ENCODE measurements at places on chromosomes 2 and 18.

DNA sequence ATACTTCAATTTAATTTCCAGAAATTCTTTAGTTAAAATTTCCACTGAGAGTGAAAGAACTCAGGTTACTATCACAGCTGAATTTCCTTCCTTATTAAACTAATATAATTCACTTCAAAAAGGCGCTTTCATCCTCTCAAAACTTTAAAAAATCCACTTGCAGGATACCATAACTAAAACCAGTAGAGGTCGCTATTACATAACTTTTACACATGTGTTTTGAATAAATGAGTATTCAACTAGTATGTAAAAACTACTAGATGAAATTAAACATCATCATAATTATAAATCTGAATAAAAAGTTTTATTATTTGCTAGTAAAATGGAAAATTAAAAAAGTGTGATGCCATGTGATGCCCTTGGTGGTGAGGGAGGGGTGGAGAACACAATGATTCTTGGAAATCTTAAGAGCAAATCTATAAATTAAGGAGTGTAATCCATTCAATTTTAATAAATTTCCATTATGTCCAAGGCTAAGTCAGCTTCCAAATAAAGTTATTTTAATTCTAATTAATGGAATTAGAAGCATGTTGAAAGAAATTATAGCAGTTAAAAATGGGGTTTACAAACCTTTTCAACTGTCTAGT, 61.4 kb downstream of the SOS1 start:
- DNase-seq: no peak

- DNase-seq: no peak
Observed at GRCh38 chr2:64781711-64782390, 128.1 kb upstream of the SERTAD2 start.

DNA sequence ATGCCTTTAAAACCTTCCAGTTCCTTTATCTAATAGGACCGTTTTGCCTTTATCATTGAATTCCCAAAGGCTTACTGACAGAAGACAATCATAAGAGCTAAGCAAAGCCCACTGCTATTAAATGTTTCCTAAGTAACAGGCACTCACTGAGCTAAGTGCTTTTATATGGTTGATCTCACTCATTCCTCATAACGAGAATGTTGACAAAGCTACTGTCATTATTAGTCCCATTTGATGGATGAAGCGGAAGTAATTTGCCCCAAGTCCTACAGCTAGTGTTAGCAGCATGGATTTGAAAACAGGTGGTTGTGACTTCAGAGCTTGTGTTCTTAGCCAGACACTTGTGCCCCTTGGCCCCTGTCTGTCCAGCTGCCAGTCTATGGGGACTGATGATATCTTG, 134.8 kb upstream of the SERPINE2 start:
- DNase-seq: no peak

DNA sequence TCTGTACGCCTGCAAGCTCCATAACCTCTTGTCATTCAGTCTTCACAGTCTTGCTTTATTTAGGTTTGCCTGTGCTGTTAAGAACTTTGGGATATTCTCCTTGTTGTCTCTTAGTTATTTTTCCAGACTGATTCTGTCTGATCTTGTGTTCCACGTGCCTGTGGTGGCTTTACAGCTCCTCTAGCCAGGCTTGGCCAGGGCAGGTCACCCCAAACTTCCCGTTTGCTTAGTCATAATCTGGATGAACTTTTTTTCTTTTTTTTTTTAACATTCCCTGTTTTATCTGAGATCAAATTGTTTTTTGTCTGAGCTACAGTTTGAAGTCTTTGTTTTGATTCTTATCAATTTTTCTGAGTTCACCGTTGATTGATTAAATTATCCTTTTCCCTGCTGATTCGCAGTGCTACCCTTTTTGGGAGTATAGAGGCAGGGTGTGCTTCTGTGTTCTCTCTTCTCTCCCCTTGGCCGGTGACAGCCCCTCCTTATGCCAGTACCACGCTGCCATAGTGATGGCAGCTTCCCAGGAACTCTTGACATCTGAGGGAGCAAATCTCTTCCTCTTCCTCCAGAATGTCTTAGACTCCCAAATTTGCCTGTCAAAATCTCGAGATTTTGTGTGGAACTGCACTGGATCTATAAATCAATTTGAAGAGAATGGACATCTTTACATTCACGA, 2.5 kb downstream of the SP100 start:
- no peak for DNase-seq

DNA sequence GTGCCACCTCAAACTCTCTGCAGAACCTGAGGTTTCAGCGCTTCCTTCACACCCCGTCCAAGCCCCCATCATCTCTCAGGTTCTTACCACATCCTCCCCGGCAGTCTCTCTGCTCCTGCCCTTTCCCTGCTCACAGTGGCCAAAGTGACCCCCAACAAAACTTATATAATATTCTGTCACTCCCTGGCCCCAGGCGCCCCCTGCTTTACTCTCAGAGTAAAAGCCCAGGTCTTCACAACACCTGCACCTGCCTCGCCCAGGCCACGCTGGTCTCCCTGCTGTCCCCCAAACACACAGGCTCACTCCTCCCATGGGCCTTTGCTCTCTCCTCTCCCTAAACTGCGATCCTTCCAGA, 6.4 kb downstream of the ITGB1BP1 start:
- DNase-seq: no peak

DNA sequence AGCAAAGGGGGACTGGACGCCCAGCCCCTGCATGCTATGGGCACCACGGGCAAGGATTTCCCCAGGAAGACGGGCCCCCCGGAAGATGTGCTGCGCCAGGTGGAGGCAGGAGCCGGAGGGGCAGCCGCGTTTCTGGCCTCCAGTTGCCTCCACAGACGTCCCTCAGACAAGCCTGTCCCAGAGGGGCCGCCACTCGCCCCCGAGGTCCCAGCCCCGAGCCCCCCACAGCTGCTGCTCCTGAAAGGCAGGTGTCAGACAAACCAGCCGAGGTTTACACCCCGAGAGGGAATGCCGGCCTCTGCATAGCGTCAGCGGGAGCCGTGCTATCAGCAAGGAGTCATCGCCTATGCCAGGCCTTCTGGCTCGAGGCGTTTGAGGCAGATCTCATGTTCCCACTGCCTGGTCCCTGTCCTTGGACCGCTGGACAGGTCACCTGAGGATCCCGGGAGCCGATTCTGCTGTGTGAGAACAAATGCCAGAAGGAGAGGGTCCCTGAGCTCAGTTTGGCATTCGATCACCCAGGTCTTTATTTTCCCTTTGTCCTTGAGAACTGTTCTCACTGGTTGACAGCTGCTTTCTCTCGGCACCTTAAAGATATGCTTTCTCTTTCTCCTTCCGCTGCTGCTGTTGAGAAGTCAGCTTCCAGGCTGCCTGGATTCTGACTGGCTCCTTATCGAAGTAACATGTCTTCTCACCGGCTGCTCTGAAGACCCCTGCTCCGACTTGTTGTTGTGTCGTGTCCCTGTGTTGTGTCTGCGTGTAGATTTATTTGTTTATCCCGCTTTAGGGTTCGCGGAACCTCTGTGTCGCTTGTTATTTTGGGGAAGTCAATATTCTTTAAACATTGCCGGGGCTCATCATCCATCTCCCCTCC, 20.6 kb downstream of the CROCC2 start:
- DNase-seq: no peak

DNA sequence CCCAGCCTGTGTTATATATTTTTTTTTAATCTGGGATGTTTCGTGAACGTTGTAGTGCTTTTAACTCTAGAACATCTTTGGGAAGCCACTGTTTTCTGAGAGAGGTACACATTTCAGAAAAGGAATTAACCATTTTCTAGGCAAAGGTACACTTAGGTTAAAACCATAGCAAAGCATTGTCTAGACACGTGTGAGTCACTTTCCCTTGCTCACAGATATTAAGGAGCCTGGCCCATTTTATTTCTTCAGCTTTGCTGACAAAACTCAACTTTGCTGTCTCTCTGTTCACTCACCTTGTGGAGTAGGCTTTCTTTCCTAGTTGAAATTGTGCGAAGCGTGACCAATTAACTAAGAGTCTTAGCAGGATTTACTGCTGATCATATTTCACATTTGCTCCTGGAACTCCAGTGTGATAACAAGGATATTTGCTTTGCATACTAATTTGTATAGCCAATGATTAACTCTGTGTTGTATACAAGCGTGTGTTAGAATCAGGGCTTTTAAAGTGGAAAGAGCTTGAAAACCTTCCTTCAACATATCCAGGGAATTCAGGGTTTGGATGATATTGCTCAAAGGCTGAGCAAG, 215.0 kb upstream of the AGAP1 start:
- DNase-seq: no peak

DNA sequence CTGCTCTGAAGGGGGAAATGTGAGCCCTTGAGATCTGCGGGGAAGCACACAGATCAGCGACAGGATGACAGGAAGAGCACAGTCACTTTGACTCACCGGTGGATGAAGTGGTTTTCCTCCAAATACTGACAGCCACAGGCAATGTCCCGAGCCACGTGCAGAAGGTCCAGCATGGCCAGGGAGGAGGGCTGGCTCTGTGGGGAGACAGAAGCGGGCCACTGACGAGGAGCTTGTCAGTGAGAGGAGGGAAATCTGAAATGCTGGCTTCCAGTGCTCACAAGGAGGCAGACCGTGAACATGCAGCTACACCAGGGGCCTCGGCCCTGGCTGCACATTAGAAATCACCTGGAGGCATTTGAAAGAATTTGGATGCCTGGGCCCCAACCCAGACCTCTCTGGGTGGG, 98.7 kb downstream of the CLIP4 start:
- DNase-seq: no peak

DNA sequence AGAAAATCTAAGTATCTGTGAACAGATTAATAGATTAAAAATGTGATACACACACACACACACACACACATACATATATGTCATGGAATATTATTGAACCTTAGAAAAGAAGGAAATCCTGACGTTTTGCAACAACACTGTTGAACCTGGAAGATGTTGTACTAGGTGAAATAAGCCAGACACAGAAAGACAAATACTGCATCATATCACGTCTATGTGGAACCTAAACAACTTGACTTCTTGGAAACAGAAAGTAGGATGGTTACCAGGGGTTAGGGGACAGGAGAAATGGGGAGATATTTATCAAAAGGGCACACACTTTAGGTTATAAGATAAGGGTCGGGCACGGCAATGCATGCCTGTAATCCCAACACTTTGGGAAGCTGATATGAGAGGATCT, 698.4 kb upstream of the ID2 start:
- DNase-seq: no peak

DNA sequence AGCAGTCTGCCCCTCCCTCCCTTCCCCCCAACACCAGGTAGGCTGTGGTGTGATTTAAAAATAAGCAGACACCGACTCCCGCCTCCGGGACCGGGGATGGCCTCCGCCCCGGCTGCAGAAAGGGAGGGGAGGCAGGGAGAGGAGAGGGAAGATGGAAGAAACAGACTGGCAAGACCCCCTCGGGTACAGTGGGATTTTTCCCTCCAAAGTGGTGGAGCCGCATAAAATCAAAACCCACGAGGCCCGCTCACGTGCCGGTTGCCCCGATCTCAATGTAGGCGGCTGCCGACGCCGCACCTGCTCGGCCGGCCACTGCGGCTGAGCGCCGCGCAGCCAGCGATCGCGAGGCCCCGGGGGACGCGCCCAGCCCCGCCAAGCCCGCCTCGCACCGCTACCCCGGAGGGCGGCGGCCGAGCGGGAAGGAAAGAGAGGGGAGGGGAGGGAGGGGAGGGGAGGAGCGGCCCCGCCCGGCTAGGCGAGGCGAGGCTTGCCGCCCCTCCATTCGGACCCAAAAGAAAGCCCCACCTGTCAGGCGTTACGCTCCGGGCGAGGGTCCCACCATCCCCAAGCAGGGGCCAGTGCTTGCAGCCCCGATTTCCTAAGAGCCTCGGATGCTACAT, 811 bp downstream of the ADD2 start:
- peak; percentile 41 for DNase-seq

- no peak for DNase-seq
Observed at GRCh38 chr2:145777297-145777696, 1257.4 kb upstream of the ZEB2 start.

GRCh38 chr2:201432621-201433393, 18.5 kb downstream of the TRAK2 start:
- DNase-seq: no peak

DNA sequence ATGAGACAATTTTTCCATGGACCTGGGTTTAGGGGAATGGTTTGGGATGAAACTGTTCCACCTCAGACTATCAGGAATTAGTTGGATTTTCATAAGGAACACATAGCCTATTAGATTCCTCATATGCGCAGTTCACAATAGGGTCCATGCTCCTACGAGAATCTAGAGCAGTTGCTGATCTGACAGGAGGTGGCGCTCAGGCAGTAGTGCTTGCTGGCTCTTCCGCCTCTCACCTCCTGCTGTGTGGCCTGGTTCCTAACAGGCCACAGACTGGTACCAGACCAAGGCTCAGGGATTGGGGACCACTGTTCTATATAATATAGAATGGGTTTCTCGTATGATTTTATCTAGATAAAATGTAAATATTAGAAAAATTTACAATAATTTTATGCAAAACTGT, 338.7 kb downstream of the CPS1 start:
- no peak for DNase-seq

DNA sequence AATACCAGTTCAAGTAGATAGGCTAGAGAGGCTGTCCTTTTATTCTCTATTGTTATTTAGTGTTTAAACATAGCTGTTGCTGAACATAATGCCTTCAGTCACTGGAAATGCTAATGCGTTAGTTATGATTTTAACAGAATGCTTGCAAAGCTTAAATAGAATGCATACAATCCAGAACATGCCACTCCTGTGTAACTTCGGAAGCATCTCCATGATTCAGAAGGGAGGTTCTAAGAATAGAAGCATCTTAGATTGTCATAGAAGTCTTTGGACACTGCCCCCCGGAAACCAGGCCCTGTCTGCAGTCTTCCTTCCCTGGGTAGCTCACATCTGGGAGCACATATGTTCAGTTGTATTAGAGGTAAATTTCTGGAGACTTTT, 73.2 kb downstream of the ZNF532 start:
- no peak for DNase-seq

DNA sequence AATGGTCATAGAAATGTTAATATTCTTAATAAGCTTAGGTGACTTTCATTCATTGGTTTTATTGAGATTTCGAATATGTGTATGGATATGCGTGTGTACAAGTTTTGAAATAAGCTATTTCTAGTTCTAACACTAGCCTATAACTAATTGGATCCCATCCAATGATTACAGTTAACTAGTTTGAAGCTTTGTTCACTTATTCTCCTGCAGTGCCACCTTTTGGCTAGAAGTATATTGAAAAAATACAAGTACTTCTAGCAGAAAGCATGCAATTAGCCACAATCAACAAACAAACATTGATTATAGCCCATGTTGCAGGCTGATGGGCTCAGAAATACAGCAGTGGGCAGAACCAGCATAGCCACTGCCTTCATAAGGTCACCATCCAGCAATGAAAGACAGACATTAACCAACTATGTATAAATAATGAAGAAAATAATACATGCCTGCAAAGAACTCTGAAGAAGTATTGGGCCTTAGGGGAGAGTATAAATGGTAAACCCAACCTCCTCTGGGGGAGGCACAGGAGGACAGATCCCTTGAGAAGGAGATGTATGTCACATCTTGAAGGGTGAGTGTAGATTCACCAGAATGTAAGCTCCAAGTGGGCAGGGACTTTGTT, 5.1 kb upstream of the PIEZO2 start:
- DNase-seq: no peak
